ENCODE measurements at places on chromosomes 2 and 18. TPM values are rescaled to one million over a fixed set of nuclear protein-coding genes. Genes with fewer than 3 reads are reported as not detected.

Gene XDH
- total RNA-seq = 4.0 TPM

Gene EPAS1
- total RNA-seq = 98.3 TPM

Gene SS18
- total RNA-seq = 111 TPM

Gene MERTK
- total RNA-seq = 27.0 TPM

Gene IL18RAP
- total RNA-seq = 0.80 TPM

Gene RNU2-63P
- total RNA-seq = not detected

Gene SOX11
- 16.6 TPM for total RNA-seq

Gene ASB18
- total RNA-seq = not detected

Gene IL36G
- total RNA-seq = 0.20 TPM

Gene GAD1
- 0.50 TPM for total RNA-seq

Gene TUBA3E
- total RNA-seq = 18.5 TPM

Gene HTRA2
- total RNA-seq = 32.4 TPM

Gene PROC
- 62.3 TPM for total RNA-seq
